Stimulated activated CD4-positive, alpha-beta T cell treated with anti-CD3 and anti-CD28 coated beads, TNF-alpha, amount 100 ng/mL, for 1 hour (primary cell): ENCODE measurements at places on chromosomes 7 and 10.

GRCh38 chr10:34801097-34801733 is 13.9 kb downstream of the PARD3 start:
- DNase-seq, result no peak

- no peak for DNase-seq
Measured at GRCh38 chr10:58479045-58479444, 33.6 kb upstream of the BICC1 start.

GRCh38 chr7:108026116-108026515 is 23.2 kb upstream of the LAMB1 start:
- DNase-seq, result no peak

- no peak for DNase-seq
Measured at GRCh38 chr7:30707391-30708357, 25.4 kb upstream of the CRHR2 start.

- DNase-seq, result no peak
Measured at GRCh38 chr7:95340491-95340890, 16.2 kb upstream of the PON1 start.

DNA sequence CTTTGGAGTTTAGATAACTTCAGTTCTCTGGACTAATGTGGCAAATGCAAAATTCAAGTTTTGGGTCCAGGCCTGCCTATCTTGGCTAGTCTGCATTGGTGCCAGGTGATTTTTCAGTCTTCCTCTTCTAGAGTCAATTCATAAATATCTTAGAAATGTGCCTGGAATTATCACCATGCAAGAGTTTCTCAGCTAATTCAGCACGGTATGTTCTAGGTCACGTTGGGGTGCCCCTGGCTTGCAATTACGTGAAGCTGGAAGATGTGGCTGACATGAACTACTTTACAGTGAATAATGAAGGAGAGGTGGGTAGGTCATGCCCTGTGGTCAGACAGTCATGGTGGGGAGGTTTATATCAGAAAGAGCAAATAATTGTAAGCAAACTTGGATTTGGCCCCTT is 25.0 kb downstream of the ZDHHC6 start:
- DNase-seq, result no peak

DNA sequence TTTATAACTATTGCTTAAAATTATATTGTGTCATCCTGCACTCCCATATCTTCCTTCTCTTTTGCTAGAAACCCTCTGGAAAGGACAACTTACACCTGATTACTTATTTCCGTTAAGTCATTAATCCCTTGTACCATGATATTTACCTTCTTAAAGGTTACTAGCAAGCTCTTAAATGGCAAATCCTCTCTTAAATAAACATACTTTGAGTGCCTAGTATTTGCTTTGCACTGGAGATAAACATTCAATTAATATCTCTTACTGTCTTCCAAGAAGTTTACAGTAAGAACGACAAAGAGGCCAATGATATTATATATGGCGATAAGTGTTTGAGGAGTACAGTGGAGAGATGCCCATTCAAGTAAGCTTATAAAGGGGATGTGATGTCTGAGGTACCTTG is 278.3 kb downstream of the HGF start:
- DNase-seq, result no peak
